ENCODE measurements at places on chromosomes 16 and 17.

DNA sequence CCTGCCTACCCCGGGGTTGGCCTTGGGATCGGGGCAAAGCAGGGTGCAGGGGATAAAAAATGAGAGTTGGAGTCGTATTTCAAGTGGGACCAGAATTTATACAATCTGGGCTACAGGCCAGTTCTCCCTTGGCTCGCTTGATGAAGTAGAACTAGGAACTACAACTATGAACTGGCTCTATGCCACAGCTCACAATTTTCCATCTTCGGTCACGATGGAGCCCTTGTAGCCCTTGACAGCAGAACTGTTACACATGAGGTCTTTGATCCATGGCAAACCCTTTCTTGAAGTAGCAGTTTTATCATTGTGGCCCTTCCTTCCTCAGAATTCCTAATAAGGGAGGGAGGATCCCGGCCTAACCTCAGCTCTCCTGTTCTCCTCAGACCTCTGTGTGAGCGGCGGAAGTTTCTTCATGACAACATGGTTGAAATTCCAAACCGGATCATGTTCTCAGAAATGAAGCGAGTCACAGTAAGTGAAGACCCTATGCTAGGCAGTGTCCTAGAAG lies 17.1 kb downstream of the LIG3 start:
- no peak for DNase-seq

- DNase-seq: no peak
These were observed 79.1 kb upstream of the C16orf82 start for GRCh38 chr16:26987597-26988010.

- DNase-seq: no peak
These were observed 406.9 kb downstream of the TMEM114 start for GRCh38 chr16:8183176-8184099.

GRCh38 chr17:74403512-74404137 lies 28.3 kb upstream of the GPRC5C start:
- DNase-seq: no peak

DNA sequence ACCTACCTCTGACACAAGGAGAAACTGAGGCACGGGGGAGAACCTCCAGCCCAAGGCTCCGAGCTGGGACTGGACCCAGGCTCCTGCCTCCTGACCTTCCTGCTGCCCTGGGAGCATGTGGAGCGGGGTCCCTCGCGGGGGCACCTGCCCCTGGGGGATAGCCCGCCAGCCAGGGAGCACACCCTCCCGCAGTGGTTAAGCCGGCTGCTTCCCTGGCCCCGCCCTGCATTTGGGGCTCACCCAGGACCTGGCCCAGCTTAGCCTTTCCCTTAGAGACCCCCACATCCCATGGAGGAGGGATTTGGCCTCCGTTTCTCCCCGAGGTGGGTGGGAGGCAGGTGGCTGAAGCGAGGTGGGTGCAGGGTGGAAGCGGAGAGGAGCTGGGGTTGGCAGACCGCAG lies 1.8 kb upstream of the CDH15 start:
- no peak for DNase-seq

DNA sequence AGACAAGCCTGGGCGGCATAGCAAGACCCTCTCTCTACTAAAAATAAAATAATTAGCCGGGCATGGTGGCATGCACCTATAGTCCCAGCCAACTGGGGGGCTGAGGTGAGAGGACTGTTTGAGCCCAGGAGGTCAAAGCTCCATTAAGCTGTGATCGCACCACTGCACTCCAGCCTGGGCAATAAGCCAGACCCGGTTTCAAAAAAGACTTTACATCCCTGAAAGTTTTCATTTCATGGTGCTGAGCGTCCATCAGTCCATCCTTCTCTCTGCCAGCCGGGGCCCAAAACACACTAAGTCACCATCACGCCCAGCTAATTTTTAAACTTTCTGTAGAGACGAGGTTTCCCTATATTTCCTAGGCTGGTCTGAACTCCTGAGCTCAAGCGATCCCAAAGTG lies 10.6 kb downstream of the RAB40B start:
- DNase-seq: no peak

DNA sequence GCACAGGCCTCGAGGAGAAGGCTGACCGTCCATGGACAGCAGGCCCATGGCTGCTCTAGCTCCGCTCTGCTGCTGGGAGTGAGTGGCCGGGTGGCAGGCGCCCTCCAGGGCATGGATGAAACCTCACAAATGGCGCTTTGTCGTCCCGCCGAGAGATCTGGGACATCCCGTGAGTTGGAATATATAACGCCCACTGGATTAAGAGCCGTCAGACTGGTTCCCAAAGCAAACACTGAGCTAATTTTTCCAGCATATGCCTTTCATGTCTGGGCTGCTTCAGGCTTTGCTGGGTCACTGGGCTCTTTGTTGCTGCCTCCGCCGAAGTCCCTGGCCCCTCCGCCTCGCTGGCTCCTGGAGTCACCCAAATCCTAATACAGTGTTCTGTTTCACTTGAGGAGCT lies 266.3 kb downstream of the FOXL1 start:
- no peak for DNase-seq

DNA sequence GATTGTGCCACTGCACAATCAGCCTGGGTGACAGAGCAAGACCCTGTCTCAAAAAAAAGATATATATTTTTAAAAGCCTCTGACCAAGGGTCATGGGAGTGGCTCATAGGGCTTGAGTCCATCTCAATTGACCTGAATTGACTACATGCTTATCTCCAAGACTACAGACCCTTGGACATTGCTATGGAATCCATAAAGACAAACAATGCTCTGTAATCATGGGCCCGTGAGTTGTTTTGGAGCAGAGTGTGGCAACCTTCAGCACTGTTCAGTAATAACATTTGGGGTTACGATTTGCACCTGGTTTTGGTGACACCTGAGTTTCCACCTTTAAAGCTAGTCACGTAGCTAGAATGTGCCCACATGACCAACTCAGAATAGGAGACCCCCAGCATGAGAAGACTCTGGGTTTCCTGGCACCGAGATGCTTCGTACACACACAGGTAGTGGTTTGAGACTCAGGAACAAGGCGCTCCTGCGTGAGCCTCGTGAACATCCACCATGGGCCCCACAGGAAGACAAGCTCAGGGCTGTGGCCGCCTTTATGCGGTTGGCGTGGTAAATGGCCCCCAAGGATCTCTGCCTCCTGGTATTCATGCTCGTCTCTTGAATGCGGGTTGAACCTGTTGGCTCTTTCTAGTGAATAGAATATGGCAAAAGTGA lies 66.6 kb upstream of the RPH3AL start:
- DNase-seq: no peak

GRCh38 chr17:39014795-39015545 lies 47.8 kb upstream of the FBXO47 start:
- no peak for DNase-seq

- DNase-seq: no peak
These were observed 221.1 kb upstream of the GSE1 start for GRCh38 chr16:85391769-85392583.

- no peak for DNase-seq
These were observed 58.5 kb downstream of the TNFRSF13B start for GRCh38 chr17:16913463-16913862.

DNA sequence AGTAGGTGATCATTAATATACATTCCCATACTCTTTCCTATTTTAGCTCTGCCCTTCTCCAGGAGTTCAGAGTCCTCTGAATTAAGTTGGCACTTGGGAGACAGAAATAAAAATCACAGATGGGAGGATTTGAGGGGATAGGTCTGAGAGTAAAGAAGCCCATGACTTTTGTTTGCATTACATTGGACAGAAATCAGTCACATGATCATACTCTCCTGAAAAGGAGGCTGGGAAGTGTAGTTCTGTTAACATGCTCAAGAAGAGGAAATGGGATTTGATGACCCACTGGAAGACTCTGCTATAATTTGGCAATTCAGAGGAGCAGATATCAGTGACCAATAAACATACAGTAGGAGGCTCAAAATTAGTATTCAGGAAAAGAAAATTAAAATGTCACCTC lies 674.9 kb upstream of the C16orf82 start:
- DNase-seq: no peak

- no peak for DNase-seq
These were observed 14.2 kb upstream of the CACNG4 start for GRCh38 chr17:66950325-66950724.

DNA sequence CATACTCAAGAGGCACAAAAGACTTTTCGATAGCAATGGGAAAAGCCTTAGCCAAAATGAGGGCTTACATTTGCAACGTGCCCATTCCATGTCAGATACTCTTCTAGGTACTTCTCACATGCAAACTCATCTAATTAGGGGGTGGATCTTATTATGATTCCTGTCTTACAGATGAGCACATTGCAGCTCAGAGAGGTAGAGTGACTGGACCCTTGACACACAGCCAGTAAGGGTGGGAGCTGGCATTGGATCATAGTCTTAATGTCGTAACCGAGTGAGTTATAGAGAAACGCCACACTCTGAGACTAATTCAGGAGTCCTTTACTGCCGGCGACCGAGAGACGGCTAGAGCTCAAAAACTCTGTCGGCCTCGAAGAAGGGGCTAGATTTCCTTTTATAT lies 78.8 kb upstream of the GRIN2A start:
- DNase-seq: no peak

All from stimulated activated CD4-positive, alpha-beta T cell treated with anti-CD3 and anti-CD28 coated beads, TNF-alpha, amount 100 ng/mL, for 48 hours (primary cell).